ENCODE measurements at places on chromosomes 4 and X.
A peak's percentile ranks its signal among the peaks of the same experiment; 100 is the strongest.

GRCh38 chrX:134502686-134503085 lies 42.7 kb downstream of the HPRT1 start:
- no peaks in the 10 kb centered on the region for H3K4me1 ChIP-seq
- no peak for DNase-seq
- no peaks in the 10 kb centered on the region for H3K36me3 ChIP-seq
- no peak overlapping the region for H3K27ac ChIP-seq
- no peak overlapping the region for H3K4me3 ChIP-seq
- no peaks in the 10 kb centered on the region for H3K27me3 ChIP-seq

DNA sequence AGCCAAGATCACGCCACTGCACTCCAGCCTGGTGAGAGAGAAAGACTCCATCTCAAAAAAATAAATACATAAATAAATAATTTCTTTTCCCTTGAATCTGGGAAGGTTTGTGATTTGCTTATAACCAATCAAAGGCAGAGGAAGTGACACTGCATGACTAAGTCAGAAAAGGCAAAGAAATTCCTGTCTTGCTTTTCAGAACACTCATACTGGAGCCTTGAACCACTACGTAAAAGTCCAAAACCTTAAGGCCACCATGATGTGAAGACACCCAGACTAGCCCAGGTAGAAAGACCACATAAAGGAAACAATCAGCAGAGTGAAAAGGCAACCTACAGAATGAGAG lies 36.6 kb downstream of the TMEM156 start:
- no peaks in the 10 kb centered on the region for H3K36me3 ChIP-seq
- no peak for DNase-seq
- H3K4me3 ChIP-seq = no peak overlapping the region

DNA sequence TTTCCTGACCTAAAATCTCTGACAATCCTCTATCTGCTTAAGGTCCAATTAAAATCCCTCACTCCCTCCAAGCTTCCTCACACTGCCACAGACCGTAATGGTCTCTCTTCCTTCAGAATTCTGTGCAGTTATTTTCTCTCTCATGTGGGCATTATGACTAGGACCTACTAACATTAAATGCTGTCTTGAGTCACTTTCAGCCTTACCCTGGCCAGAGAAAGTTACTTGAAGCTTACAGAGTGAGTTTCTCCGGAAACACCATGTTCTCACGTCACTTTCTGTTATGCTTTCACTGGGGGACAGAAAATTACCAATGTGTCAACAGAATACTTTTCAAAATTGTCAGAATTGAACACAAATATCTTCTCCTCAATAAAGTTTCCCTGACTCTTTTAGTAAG lies 271.8 kb downstream of the INPP4B start:
- no peaks in the 10 kb centered on the region for H3K27me3 ChIP-seq
- DNase-seq = no peak

DNA sequence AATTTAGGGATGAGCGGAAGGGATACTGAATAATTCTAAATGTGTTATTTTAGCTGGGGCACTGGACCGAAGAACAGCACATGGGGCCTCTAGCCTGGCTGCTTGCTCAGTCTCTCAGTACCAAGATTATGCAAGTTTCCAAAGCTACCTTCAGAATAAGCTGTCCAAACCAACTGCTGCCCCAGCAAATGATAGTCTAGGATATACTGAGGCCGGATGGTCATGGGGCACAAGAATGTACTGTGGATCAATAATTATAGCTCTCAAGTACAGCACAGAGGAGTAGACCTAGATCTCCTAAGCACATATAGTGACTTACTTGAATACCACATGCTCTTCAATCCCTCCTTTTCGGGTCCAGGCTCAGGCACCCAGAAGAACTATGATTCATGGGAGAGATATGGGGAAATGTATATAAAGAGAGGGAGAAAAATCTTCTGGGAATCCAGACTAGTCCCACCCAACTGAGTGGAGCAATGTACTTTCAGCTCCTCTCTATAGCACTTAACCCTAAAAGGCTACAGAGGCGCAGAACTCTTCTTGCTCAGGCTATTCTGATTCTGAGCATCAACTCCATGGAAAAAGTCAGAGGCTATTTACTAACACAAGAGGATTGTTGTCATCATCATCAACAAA lies 160.3 kb upstream of the GPC4 start:
- H3K27ac ChIP-seq = no peak overlapping the region
- H3K27me3 ChIP-seq = no peaks in the 10 kb centered on the region
- DNase-seq = no peak

DNA sequence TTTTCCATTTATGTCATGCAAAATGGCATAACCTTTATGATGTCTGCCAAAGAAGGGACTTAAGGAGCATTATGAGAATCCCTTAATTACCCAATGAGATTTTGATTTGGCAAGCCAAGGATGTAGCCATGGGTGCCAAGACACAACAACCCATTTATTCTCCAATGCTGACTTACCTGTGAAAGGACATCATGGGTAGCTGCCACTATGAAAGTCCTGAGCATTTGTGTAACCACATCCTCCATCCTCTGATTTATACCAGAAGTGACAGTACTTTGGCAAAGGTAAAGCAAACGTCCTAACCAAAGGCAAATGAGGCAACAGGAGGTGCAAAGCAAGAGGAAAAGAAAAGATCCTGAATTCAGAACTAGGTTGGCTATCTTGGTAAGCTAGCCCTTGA lies 87.3 kb upstream of the EMCN start:
- H3K27ac ChIP-seq = no peak overlapping the region
- no peaks in the 10 kb centered on the region for H3K36me3 ChIP-seq
- DNase-seq = no peak
- H3K27me3 ChIP-seq = no peaks in the 10 kb centered on the region
- H3K4me3 ChIP-seq = no peak overlapping the region

GRCh38 chrX:118207831-118208453 lies 91.3 kb upstream of the KLHL13 start:
- H3K4me1 ChIP-seq = peaks cover 7% of the 10 kb centered on the region
- no peak for DNase-seq
- no peaks in the 10 kb centered on the region for H3K27me3 ChIP-seq
- no peaks in the 10 kb centered on the region for H3K36me3 ChIP-seq
- peak overlapping the region; percentile 52 for H3K27ac ChIP-seq

- H3K4me1 ChIP-seq = no peaks in the 10 kb centered on the region
- no peaks in the 10 kb centered on the region for H3K36me3 ChIP-seq
- no peaks in the 10 kb centered on the region for H3K27me3 ChIP-seq
These were observed 402 bp downstream of the CCDC120 start for GRCh38 chrX:49059201-49059600.

- DNase-seq = peak; percentile 7
- H3K4me1 ChIP-seq = no peaks in the 10 kb centered on the region
These were observed 52.4 kb downstream of the DDX3X start for GRCh38 chrX:41386222-41386990.

- H3K27ac ChIP-seq = no peak overlapping the region
- H3K4me1 ChIP-seq = no peaks in the 10 kb centered on the region
- H3K4me3 ChIP-seq = no peak overlapping the region
- DNase-seq = no peak
- H3K27me3 ChIP-seq = no peaks in the 10 kb centered on the region
- H3K36me3 ChIP-seq = no peaks in the 10 kb centered on the region
These were observed 320.4 kb upstream of the KLF3 start for GRCh38 chr4:38343608-38344007.

- no peak for DNase-seq
- H3K27me3 ChIP-seq = no peaks in the 10 kb centered on the region
- no peaks in the 10 kb centered on the region for H3K4me1 ChIP-seq
These were observed 14.1 kb upstream of the CXCL6 start for GRCh38 chr4:73822389-73822788.

- peak within 1 kb of the TSS; percentile 16 for H3K4me3 ChIP-seq
- no peaks in the 10 kb centered on the region for H3K4me1 ChIP-seq
- no peak within 1 kb of the TSS for H3K27ac ChIP-seq
- H3K36me3 ChIP-seq = no peaks in the 10 kb centered on the region
- peaks cover 21% of the 10 kb centered on the region for H3K27me3 ChIP-seq
These were observed at the start of gene NHSL2 for GRCh38 chrX:71910643-71910985. Gene NHSL2, plus strand, starts transcription at chrX:71910845.

GRCh38 chr4:127069675-127070074 lies 563.1 kb upstream of the INTU start:
- H3K36me3 ChIP-seq = no peaks in the 10 kb centered on the region
- no peak overlapping the region for H3K4me3 ChIP-seq
- H3K27ac ChIP-seq = no peak overlapping the region
- no peaks in the 10 kb centered on the region for H3K27me3 ChIP-seq

DNA sequence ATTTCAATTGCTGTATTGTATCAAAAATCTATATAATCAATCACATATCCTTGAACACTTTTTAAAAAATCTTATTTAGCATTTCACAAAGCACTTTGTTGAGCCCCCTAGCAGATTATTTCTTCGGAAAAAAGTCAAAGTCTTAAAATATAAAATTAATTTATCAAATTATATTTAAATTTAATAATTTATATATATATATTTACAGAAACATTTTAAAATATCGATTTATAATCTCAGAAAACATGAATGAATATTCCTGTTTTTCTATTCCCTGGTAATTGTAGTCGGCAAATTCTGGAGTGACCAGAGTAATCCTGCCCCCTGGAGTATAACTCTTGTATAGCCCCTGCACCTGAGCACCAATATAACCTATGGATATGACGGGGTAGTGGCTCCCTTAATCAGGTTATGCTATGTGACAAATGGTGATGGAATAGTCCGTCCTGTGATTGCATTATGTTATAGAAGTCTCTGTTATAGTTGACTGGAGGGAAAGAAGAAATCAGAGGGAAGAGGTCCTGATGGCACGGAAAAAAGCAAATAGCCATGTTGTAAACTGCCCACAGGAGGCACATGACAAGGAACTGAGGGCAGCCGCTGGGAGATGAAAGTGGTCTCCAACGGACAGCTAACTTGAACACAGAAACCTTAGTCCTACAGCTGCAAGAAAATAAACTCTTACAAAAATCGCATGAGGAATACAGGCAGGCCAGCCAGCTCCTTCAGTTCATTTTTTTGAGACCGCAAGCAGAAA lies 1092.3 kb downstream of the ARAP2 start:
- H3K4me3 ChIP-seq = no peak overlapping the region
- H3K36me3 ChIP-seq = no peaks in the 10 kb centered on the region
- DNase-seq = no peak

DNA sequence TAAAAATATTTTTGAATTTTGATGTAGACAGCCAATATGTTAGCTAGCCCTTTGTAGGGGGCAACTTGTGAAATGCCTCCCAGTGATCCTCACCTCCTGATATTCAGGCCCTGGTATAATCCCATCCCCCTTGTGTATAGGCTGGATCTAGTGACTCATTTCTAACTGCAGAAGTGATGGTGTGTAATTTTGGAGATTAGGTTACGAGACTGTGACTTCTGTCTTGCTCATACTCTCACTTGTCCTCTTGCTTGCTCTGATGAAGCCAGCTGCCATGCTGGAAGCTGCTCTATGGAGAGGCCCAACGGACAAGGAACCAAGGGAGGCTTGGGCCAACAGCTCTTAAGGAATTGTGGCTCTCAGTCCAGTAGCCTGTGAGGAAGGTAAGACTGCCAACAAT lies 61.7 kb downstream of the GPR82 start:
- H3K4me1 ChIP-seq = no peaks in the 10 kb centered on the region
- DNase-seq = no peak
- H3K27me3 ChIP-seq = no peaks in the 10 kb centered on the region
- H3K27ac ChIP-seq = no peak overlapping the region
- no peaks in the 10 kb centered on the region for H3K36me3 ChIP-seq

GRCh38 chr4:91914176-91914804 lies 389.5 kb upstream of the GRID2 start:
- H3K4me1 ChIP-seq = no peaks in the 10 kb centered on the region
- H3K4me3 ChIP-seq = no peak overlapping the region
- peak overlapping the region; percentile 39 for H3K27ac ChIP-seq
- peak; percentile 31 for DNase-seq
- H3K36me3 ChIP-seq = no peaks in the 10 kb centered on the region
- H3K27me3 ChIP-seq = no peaks in the 10 kb centered on the region

DNA sequence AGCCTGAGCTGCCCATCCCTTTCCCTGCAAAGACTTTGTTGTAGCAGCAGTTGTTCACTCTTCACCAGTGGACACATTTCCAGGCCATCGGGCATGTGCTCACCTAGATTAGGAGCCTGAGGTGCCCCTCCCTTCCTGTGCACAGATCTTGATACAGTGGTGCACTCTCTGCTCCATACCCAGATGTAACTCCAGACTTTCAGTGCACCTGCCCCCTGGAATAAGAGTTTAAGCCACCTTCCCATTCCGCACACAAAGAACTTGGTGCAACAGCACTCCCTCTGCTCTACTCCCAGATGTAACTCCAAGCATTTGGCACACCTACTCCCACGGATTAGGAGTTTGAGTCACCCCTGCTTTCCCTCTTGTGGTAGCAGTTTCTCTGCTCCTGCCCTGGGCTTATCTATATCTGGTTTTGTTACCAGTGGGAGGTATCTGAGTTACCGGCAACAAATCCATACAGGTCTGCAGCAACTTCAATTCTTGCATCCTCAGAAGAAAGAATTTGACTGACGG lies 36.0 kb upstream of the PLK4 start:
- no peaks in the 10 kb centered on the region for H3K36me3 ChIP-seq
- no peak overlapping the region for H3K4me3 ChIP-seq
- no peaks in the 10 kb centered on the region for H3K4me1 ChIP-seq
- DNase-seq = no peak
- no peak overlapping the region for H3K27ac ChIP-seq

GRCh38 chrX:69077895-69078455 lies 87.3 kb downstream of the PJA1 start:
- no peak for DNase-seq
- no peaks in the 10 kb centered on the region for H3K4me1 ChIP-seq
- no peaks in the 10 kb centered on the region for H3K27me3 ChIP-seq
- H3K36me3 ChIP-seq = no peaks in the 10 kb centered on the region

- no peaks in the 10 kb centered on the region for H3K4me1 ChIP-seq
- H3K36me3 ChIP-seq = no peaks in the 10 kb centered on the region
- H3K27me3 ChIP-seq = no peaks in the 10 kb centered on the region
- no peak for DNase-seq
- H3K27ac ChIP-seq = no peak overlapping the region
These were observed 146.3 kb upstream of the RPS6KA3 start for GRCh38 chrX:20412871-20413486.

GRCh38 chrX:126338916-126339315 lies 172.8 kb upstream of the DCAF12L2 start:
- no peak overlapping the region for H3K4me3 ChIP-seq
- H3K27me3 ChIP-seq = no peaks in the 10 kb centered on the region
- no peak for DNase-seq
- no peaks in the 10 kb centered on the region for H3K4me1 ChIP-seq

GRCh38 chrX:16239211-16239610 lies 71.9 kb downstream of the MAGEB17 start:
- no peak for DNase-seq
- no peak overlapping the region for H3K27ac ChIP-seq
- H3K4me3 ChIP-seq = no peak overlapping the region
- H3K27me3 ChIP-seq = no peaks in the 10 kb centered on the region

- no peak overlapping the region for H3K4me3 ChIP-seq
- no peak overlapping the region for H3K27ac ChIP-seq
These were observed 1175.6 kb downstream of the TECRL start for GRCh38 chr4:63233671-63234070.

All from right lobe of liver (tissue), 6 donors.